Stimulated activated CD4-positive, alpha-beta T cell treated with anti-CD3 and anti-CD28 coated beads, Interleukin-1b, Interleukin-23, amount 100 ng/mL, for 1 hour (primary cell): ENCODE measurements at places on chromosomes 2 and 18.

DNA sequence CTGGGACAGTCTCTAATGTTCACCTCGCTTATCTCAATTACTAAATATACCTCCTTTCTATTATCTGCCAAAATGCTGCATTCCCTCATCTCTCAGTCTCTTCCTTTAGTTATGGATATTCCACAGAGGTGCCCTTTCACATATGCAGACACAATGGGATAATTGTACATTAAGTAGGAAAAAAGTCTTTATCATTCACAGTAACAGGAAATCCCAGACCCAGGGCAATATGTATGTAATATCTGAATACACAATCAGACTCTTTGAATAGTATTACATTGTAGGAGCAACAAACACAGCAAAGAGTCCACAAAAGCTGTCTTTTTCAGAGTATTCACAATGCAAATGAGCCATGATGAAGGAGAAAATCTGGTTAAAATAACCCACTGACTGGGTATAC, 1399.0 kb upstream of the ZEB2 start:
- no peak for DNase-seq

GRCh38 chr2:188327518-188328213, 36.0 kb downstream of the GULP1 start:
- no peak for DNase-seq

- no peak for DNase-seq
Observed at GRCh38 chr2:99555404-99555803, 65.6 kb upstream of the REV1 start.

- DNase-seq: no peak
Observed at GRCh38 chr2:48131539-48132270, 225.4 kb upstream of the FBXO11 start.

GRCh38 chr2:157840568-157841156, 35.5 kb downstream of the ACVR1 start:
- DNase-seq: no peak

- no peak for DNase-seq
Observed at GRCh38 chr18:21548647-21549046, 51.9 kb downstream of the ESCO1 start.

DNA sequence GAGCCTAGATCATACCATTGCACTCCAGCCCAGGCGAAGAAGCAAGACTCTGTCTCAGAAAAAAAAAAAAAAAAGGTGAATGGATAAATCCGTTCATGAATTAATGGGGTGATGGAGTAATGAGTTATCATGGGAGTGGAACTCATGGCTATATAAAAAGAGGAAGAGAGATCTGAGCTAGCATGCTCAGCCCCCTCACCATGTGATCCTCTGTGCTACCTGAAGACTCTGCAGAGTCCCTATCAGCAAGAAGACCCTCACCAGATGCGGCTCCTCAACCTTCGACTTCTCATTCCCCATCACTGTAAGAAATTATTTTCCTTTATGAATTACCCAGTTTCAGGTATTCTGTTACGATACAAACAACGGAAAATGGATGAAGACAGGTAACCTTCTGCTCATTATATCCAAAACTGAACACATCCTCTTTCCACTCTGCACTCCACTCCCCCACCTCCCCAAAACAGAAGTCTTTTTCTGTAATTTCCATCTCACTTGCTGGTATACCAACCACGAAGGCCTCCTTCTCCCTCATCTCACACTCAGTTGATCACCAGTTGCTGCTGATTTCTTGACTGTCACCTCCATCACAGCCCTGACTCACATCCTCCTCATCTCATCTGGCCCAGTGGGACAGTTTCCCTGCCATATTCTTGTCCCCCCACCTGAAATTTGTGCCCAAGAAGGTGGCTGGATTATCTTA, 8.8 kb downstream of the RETREG2 start:
- DNase-seq: no peak

- no peak for DNase-seq
Observed at GRCh38 chr2:238974081-238974480, 126.2 kb downstream of the TWIST2 start.

DNA sequence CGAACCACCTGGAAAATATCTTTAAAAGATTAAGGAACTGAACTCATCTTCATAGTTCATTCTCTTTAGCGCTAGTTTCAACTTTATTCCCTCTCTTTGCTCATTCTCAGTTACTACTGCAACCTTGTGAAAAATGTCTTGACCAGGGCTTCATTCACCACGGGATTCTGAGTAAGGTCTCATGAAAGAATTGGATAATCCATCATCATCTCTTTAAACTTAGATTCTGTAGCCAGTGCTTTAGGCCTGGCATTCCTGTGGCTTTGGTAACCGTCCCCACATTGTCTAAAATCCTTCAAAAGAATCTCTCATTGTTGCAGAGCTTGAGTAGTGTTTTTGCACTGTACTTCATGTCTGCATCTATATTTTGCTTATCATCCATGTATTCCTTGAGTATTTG, 229.5 kb downstream of the ETAA1 start:
- no peak for DNase-seq

DNA sequence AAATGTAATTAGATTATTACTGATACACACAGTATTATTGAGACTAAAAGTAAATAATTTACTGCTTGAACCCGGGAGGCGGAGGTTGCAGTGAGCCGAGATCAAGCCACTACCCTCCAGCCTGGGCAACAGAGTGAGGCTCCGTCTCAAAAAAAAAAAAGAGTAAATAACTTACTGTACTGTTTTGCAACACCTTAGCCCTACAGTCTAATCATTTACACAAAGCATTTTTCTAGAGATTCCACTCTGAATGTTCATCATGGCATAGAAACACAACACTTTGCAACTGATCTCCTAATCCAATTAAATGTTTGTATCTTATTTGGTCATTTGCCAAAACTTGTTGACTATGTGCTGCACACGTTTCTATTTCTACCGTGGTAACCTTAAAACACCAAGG, 23.4 kb upstream of the RMP24 start:
- no peak for DNase-seq

DNA sequence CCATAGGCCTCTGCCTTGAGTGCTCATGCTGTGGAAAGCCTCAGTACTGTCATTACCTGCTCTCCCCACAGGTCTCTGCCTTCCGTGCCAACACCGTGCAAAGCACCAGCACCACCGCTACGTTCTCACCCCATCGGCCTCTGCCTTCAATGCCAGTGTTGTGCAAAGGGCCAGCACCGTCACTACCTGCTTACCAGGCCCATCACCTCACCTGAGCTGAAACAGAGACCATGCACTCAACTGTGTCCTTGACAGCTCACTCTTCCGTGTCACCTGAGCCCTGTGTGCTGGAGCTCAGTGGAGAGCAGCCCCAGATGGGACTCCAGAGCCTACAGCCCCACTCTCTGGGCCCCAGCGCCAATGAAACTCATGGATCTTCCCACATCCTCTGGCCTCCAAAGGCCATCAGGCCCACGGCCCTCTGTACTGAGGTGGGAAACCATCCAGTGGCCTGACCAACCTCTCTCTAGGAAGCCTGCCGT, 62.7 kb downstream of the ZNF516 start:
- no peak for DNase-seq

- DNase-seq: no peak
Observed at GRCh38 chr2:16124881-16125613, 184.7 kb downstream of the MYCN start.

- no peak for DNase-seq
Observed at GRCh38 chr18:77376043-77376732, 126.5 kb downstream of the GALR1 start.

- DNase-seq: no peak
Observed at GRCh38 chr2:5617796-5618195, 74.4 kb upstream of the SOX11 start.

DNA sequence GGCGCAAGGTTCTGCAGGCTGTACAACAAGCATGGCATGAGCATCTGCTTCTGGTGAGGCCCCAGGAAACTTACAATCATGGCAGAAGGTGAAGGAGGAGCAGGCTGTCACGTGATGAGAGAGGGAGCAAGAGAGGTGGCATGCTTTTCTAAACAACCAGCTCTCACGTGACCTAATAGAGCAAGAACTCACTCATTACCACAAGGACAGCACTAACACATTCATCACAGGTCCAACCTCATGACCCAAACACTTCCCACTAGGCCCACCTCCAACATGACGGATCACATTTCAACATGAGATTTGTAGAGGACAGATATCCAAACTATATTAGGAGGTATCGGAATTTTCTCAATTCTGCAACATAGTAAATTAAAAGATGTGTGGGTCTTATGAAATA, 108.8 kb upstream of the DLX2 start:
- DNase-seq: no peak

GRCh38 chr2:10864861-10865636, 46.7 kb upstream of the KCNF1 start:
- DNase-seq: no peak

GRCh38 chr2:26971911-26972786, 1.7 kb downstream of the MAPRE3 start:
- no peak for DNase-seq

GRCh38 chr18:59593291-59593717, 103.9 kb downstream of the CCBE1 start:
- DNase-seq: no peak

GRCh38 chr2:27959496-27959895, 69.0 kb downstream of the BABAM2 start:
- no peak for DNase-seq

GRCh38 chr2:237774811-237775553, 23.6 kb upstream of the RBM44 start:
- DNase-seq: no peak

GRCh38 chr2:136874258-136874657, 108.9 kb downstream of the THSD7B start:
- DNase-seq: no peak

- no peak for DNase-seq
Observed at GRCh38 chr2:8477552-8478470, 204.0 kb upstream of the ID2 start.

DNA sequence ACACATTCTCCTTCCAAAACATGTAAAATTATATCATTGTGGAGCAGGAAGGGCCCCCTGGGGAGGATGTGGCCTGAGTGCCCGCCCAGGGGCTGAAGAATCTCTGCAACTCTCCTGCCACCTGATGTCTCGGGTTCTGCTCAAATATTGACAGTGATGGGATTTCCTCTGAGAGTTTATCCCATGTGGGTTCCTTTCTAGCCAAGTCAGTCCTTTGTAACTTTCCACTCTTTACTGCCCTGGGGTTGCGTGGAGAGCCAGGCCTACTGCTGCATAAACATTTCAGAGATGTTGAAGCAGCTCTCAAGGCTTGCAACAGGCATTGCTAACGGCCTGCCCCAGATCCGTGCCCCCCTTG, 4.0 kb upstream of the RAB17 start:
- no peak for DNase-seq

GRCh38 chr2:73406996-73407395, 21.4 kb downstream of the ALMS1 start:
- no peak for DNase-seq

DNA sequence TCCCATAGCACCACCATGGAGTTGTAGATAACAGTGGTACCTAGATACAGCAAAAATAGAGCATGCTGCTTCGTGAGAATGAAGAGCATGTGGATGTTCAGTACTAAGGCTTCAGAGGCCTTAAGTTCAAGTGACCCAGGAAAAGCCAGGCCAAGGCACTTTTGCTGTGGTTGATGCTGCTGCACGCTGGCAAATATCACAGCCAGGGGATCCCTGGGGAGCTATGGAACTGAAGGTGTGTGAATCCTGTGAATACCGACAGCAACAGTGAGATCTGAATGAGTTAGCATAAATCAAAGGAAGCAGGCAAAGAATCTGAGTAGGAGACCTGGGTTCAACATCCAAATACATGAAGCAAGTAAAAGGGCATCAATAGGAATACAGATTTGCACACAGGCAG, 158.6 kb upstream of the THUMPD2 start:
- DNase-seq: no peak

DNA sequence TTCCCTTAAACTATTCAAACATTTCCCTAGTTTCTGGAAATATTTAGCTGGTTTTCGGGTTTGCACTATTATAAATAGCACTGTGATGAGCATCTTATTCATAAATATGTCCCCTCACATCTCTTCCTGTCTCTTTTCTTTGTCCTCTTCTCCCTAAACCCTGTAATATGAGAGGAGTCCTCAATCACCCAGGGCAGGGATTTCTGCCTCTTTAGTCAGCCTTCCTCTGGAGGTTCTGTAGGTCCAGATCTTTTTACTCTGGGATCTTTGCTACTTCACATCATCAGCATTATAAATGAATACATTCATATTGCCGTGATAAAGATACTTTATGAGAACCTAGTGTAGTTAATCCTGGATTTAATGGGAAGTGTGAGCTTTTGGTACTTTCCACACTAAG, 87.9 kb upstream of the TTN start:
- DNase-seq: no peak

DNA sequence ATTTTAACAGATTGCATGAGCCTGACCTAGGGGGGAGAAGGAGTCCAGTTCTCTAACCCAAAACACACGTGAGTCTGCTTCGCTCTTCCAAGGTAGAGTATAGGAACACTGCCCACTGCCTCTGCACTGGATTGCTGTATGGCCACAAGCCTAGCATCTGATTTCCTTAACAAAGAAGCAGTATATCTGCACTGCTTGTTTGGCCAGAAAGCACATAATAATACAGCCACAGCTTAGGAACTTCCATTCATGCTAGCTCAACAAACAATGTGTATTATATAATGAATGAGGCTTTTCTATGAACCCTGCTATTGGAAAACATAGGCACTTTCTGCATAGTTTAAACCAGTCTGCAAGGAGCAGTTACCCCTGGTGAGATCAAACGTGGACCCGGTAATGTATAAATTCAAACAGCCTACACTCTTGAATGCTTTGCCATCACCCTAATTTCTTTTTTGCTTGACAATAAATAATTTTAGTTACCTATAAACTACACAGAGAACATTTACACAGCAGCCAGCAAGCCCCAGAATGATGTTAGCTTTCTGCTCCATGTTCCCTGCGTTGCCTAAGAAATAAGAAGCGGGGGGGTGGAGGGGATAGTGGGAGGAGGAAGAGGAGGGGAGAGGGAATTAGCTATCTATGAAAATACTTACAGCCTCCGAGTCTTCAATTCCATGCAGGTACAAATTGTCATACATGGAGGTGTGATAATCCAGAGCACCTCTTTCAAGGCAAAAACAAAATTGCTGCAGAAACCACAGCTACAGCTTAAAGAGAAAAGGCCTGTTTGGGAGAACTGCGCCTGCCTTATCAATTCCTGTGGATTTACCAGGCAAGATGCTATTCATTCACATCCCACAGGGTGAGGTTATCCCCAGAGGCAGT, 125.6 kb downstream of the CACNB4 start:
- DNase-seq: no peak
